ENCODE measurements at places on chromosomes 4 and X.

DNA sequence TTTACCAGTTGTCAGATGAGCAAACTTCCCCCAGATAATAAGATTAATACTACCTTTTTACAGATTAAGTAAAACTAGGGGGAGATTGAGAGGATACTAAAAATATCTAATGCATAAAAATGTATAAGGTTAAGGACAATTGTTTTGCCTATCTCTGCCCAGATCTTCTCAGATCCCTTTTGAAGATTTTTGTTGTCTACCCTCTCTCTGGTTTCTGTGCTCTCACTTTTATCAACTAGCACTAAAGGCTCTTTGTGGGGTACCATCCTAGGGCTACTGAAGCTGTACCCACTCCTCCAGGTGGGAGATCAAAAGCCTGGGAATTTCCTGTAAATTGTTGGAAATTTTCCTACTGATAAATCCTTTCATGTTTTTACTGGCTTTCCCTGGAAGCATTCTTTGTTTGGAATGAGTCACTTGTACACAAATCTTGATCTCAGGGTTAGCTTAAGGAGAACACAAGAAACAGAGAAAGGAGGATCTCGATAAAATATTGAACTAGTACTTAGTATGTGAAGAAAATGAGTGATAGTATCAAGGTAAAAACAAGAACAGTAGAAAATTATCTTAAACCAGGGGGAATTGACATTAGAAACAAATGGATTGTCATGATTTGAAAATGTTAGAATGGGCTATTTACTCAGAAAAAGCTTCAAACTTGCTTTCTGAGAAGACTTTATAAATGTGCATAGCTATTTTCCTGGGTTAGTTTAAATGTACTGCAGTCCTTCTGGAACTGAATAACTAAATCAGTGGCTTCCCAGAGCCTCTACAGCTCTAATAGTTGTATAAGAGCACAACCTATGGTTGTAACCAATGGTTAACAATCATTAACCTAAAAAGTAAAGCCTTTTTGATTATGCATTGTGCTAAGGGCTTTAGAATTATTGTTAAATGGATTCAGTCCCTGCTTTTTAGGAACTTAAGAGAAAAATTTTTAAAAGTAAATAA lies 679.9 kb upstream of the MAGEB2 start:
- DNase-seq: no peak

- DNase-seq: peak; percentile 29
These were observed 50.4 kb downstream of the PDK3 start for GRCh38 chrX:24515447-24515846.

DNA sequence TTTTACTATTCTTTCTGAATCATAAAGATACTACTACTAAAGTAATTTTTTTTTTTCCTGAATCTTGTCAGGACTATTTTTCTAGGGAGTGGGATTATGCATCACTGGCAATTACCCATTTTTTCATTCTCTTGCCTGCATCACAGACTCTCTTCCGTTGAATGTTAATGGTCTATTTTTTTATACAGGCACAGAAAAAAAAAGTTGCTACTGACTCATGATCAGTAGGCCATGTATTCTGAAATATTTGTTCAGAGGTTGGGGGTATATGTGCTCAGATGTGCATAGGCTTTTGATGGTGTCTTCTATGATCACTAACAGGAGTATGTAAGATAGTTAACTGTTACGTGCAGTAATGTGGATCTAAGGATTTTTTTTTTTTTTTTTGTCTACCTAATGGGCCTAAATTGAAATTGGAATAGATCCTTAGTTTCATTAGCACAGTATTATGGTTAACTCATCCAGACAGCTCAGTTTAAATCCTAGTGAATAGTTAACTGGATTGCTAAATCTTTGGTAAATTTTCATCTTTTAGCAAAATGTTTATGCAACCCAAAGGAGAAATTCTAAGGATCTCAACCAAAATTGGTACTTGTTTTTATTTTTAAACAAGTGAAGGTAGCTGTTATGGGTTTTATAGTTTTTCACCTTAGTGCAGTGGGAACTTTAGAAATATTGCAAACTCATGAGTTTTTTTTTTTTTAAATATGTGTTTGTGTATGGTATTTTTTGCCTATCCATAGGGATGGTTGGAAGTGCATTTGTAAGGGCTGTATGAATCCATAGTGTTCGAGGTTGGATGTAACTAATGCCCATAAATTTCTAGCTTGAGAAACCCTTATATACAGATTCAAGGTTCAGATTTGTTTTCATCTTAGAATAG lies 12.1 kb downstream of the BMP2K start:
- no peak for DNase-seq

- peak; percentile 4 for DNase-seq
These were observed 60.4 kb upstream of the TAF9B start for GRCh38 chrX:78199851-78200250.

DNA sequence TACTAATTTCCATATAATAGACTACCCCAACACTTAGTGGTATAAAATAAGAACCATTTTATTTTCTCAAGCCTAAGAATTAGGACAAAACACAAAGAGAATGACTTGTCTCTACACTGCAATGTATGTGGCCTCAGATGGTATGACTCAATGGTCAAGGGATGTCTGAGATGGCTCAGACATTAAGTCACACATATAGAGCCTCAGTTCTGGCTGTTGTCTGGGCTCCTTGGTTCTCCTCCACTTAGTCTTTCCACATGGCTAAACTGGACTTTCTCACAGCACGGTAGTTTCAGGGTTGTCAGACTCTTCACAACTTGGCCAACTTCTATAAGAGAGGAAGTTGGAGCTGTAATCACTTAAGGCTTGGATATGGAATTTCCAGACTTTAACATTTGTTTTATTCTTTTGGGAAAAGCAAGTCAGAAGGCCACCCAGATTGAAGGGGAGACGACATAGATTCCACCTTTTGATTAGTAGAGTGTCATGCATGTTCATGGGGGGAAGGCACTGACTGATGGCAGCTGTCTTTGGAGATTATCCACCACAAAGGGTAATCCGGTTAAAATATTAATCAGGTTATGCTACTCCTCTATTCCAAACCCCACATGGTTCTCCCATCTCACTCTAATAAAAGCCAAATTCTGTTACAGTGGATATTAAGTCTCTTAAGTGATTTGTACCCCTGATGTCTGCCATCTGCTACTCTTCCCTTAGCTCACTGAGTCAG lies 9.4 kb downstream of the IL15 start:
- DNase-seq: no peak

DNA sequence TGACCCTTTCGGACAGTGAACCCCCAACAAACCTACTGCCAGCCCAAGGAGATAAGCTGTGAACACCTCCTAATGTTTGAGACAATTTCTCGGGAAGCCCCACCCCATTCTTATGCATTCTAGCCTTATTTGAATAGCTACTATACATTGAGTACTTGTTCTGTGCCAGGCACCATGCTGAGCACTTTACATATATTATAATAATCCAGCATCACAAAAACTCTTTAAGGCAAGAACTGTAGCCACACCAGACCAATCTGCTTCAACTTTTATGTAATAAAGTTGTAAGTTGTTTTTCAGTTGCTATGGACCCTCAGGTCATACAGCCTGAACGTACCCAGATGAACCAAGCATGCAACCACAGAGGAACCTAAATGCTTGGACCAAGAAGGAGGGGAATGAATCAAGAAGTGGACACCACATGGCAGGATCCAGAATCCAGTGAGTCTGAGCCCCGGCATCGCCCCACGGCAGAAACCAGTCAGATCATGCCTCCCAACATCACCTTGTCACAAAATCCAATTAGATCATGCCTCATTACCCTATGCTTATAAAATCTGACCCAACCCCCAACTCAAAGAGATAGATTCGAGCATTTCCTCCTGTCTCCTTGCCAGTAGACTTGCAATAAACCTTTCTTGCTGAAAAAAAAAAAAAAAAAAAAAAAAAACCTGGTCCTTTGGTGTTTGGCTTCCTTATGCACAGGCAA lies 225.0 kb downstream of the QDPR start:
- DNase-seq: no peak

- DNase-seq: no peak
These were observed 202.4 kb upstream of the ANK2 start for GRCh38 chr4:112847045-112847444.

GRCh38 chrX:130170752-130171445 lies 863 bp upstream of the RAB33A start:
- peak; percentile 80 for DNase-seq

GRCh38 chrX:66046612-66047235 lies 6.8 kb upstream of the VSIG4 start:
- no peak for DNase-seq

- DNase-seq: peak; percentile 34
These were observed 289.9 kb downstream of the GASK1B start for GRCh38 chr4:157882901-157883300.

GRCh38 chr4:89755220-89755619 lies 81.7 kb downstream of the SNCA start:
- peak; percentile 36 for DNase-seq

DNA sequence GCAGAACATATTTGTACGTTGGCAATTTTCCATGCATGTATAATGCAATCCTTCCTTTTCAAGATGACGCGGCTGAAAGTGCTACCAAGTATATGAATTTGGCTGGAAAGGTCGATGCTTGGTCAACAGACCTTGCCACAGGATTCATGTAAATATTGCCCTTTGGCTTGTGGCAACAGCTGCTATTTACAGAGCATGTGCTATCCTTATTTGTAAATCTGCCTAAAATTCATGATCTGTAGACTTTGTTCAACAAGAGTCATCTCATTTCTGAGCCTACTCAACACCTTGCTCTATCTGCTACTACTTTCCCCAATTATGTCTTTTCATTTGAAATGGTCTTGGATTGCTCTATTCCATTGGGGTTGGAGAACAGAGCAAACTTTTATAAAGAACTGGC lies 1.9 kb upstream of the SMARCA1 start:
- no peak for DNase-seq

- DNase-seq: peak; percentile 83
These were observed 1.4 kb upstream of the C4orf50 start for GRCh38 chr4:6019316-6020263.

DNA sequence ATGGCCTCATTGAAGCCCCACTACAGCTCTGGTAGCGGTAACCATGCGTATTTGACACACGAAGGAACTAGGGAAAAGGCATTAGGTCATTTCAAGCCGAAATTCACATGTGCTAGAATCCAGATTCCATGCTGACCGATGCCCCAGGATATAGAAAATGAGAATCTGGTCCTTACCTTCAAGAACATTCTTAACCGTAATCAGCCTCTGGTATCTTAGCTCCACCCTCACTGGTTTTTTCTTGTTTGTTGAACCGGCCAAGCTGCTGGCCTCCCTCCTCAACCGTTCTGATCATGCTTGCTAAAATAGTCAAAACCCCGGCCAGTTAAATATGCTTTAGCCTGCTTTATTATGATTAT lies 876 bp downstream of the HPRT1 start:
- DNase-seq: peak; percentile 16

DNA sequence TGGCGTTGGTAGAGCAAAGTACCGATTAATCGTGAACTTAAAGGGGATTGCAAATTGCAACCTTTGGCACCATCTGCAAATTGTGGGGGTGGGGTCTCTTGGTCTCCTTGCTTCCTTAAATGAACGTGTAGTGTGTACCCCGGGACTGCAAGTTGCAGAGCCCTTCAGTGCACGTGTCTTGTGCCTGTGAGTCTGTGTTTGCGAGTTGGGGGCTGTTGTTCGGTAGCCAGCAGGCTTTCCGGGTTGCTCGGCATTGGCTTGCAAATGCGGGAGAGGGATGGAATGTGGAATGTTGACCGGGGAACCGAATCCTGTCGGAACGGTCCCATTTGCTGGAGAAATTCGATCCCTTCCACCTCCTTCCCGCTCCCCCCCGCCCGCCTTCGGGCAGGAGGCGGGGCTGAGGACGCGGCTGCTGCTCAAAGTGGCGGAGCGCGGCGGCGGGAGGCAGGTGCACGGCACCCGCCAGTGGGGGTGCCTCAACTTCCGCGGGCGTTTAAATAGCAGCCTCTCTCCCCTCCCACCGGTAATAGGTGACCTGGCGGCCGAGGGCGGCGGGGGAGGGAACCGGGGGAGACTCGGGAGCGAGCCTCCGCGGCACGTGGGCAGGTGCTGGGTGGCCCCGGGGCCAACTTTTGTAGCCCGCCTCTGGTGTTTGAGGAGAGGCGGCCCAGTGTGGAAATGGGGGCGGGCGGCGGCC lies 1.5 kb downstream of the JADE1 start:
- DNase-seq: peak; percentile 84

- no peak for DNase-seq
These were observed 35.0 kb upstream of the SLC4A4 start for GRCh38 chr4:71303850-71304249.

DNA sequence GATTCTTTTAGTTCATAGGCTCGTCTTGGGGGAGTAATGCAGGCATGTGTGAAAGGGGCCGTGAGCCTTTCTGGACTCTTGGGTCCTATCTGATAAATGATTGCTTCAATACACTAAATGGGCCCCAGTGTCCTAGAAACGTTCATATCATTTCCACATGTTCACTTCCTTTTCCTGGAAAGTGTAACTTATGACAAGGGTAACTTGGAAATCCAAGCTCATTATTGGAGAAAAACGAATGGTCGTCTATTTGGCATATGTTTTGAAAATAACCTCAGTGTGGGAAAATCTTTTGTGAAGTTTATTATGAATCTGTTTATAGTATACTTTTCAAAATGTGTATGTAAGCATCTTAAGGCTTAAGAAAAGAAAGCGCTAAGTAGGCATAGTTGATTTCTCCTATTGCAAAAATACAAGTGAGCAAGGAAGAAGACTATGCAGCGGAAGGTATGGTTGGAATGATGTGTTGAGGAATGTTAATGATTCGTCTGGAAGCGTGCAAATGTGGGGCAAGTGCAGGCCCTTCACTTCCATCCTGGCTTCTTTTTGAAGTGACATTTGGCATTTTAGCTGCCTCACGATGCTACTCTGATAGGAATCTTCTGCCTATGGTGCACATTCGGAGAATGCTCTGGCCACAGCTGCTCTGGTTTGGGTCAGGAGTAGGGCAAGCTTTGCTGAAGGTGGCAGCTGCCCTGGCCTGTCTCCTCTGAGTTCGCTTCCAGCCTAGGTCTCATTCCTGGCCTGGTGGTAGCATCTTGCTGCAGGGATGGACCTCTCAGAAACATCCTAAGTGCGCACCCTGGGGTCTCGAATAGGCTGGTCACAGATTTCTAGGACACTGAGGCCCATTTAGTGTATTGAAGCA lies 49.5 kb upstream of the STOX2 start:
- DNase-seq: no peak

GRCh38 chrX:98380556-98380955 lies 1496.8 kb downstream of the RPA4 start:
- no peak for DNase-seq

DNA sequence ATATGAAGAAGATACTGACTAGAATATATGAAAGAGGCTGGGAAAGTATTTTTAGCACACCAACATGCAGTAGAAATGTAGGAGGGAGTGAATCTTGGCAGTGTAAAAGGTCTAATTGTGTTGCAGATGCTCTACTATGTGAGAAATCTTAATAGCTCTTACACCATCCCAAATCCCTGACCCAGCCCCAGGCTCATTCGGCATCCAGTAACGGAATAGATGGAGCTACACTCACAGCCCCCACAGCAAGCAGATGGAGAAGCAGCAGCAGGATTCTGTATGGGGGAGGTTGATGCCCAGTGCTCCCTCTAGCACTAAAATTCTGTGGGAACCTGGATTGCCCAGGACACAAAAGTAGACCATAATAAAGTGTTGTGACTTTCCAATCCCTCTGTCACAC lies 153.2 kb upstream of the PRDX4 start:
- peak; percentile 46 for DNase-seq

GRCh38 chrX:446245-446644 lies 59.5 kb upstream of the PPP2R3B start:
- no peak for DNase-seq

All from cerebellar cortex (tissue), 1 donor.